ENCODE measurements at places on chromosomes 12 and 14. TPM values are rescaled to one million over a fixed set of nuclear protein-coding genes. Genes with fewer than 3 reads are reported as not detected.

DNA sequence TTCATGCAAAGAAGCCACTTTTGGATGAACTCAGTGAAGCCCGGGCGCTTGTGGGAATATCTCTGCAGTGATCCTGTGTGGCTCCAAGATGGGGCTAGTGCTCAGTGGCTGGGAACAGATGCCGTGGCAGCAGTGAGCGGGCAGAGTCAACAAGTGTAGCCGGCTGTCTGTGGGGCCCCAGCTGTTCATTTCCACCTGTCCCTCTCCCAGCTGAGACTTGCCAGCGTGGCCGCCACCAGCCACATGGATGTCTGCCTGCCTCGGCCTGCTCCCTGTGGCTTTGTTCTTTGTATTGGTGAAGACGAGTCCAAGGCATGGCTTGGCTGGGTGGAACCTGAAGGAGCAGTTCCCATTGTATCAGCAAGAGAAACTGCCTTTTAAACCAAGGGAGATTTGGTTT, 77.3 kb downstream of the NOS1 start:
- no peaks in the 10 kb centered on the region for H3K27me3 ChIP-seq
- DNase-seq = no peak
- no peak overlapping the region for H3K27ac ChIP-seq
- H3K36me3 ChIP-seq = no peaks in the 10 kb centered on the region

- H3K4me1 ChIP-seq = no peaks in the 10 kb centered on the region
- H3K27me3 ChIP-seq = peaks cover 27% of the 10 kb centered on the region
- no peak overlapping the region for H3K27ac ChIP-seq
- no peak for DNase-seq
Measured at GRCh38 chr12:53791735-53792326, 40.1 kb upstream of the CISTR start.

GRCh38 chr12:49972129-49972528, 618 bp upstream of the AQP6 start:
- H3K27me3 ChIP-seq = peaks cover 3% of the 10 kb centered on the region
- peaks cover 7% of the 10 kb centered on the region for H3K4me1 ChIP-seq
- H3K4me3 ChIP-seq = no peak overlapping the region
- no peak overlapping the region for H3K27ac ChIP-seq
- DNase-seq = no peak

GRCh38 chr14:21026988-21027315, 2.1 kb upstream of the NDRG2 start:
- peak; percentile 73 for DNase-seq
- peak overlapping the region; percentile 68 for H3K27ac ChIP-seq
- H3K4me3 ChIP-seq = no peak overlapping the region

- H3K27me3 ChIP-seq = no peaks in the 10 kb centered on the region
- no peak for DNase-seq
- no peak overlapping the region for H3K27ac ChIP-seq
- no peaks in the 10 kb centered on the region for H3K36me3 ChIP-seq
- H3K4me3 ChIP-seq = no peak overlapping the region
- H3K4me1 ChIP-seq = no peaks in the 10 kb centered on the region
Measured at GRCh38 chr12:89571491-89572195, 45.8 kb upstream of the POC1B start.

DNA sequence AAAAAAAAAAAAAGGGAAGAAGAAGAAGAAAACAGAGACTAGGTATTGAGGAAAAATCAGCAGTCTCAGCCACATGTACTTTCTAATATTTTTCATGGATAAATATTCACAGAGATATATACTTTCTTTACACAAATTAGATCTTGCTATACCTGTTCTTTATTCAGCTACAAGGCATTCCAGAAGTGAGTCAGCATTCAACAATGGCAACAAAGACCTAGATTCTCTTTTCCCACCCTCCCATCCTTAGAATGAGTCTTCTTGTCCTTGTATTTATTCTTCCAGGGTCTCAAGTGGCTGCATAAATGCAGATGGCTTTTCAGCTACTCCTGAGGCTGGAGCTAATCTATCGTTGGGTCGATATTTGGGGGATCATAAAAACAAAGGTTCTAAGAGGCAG, 93.0 kb downstream of the NT5DC3 start:
- H3K36me3 ChIP-seq = no peaks in the 10 kb centered on the region
- no peaks in the 10 kb centered on the region for H3K27me3 ChIP-seq
- H3K27ac ChIP-seq = no peak overlapping the region
- H3K4me1 ChIP-seq = no peaks in the 10 kb centered on the region
- DNase-seq = no peak

CCDC196 gene
- total RNA-seq = not detected

MMP17 gene
- 3.9 TPM for total RNA-seq

GRCh38 chr12:47651368-47652254, 54.2 kb downstream of the RPAP3 start:
- DNase-seq = peak; percentile 70
- H3K27ac ChIP-seq = no peak overlapping the region
- no peaks in the 10 kb centered on the region for H3K27me3 ChIP-seq

DNA sequence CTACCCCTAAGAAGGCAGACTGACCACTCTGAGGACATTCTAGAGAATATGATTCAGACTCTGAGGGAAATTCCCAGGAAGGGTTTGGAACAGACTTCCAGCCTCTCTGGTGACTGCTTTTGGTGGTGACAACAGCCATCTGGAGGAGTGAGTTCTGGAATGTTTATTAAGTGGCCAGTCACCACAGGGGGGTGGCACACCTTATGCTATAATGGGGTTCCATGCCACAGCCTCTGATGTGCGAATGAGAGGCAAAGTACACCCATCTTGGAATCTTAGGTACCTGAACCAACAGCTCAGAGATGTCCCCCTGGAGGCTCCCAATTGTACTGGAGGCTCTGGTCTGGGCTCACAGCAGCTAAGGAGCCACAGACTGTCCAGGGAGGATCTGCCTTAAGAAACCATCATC, 9.5 kb upstream of the TINF2 start:
- H3K4me1 ChIP-seq = no peaks in the 10 kb centered on the region
- no peak overlapping the region for H3K27ac ChIP-seq
- no peaks in the 10 kb centered on the region for H3K27me3 ChIP-seq
- no peak for DNase-seq

DNA sequence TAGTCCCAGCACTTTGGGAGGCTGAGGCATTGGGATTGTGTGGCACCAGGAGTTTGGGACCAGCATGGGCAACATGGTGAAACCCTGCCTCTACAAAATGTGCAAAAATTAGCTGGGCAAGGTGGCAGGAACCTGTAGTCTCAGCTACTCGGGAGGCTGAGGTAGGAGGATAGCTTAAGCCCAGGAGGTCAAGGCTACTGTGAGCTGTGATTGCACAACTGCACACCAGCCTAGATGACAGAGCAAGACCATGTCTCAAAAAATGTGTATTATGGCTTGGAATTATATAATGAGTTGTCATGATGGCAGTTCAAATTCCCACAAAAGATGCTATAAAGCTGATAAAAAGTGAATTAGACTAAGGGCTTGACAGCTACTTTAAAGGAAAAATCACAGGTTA, 20.6 kb upstream of the TMPRSS12 start:
- H3K36me3 ChIP-seq = no peaks in the 10 kb centered on the region
- H3K27me3 ChIP-seq = no peaks in the 10 kb centered on the region
- no peak for DNase-seq
- H3K4me3 ChIP-seq = no peak overlapping the region
- peaks cover 4% of the 10 kb centered on the region for H3K4me1 ChIP-seq

DNA sequence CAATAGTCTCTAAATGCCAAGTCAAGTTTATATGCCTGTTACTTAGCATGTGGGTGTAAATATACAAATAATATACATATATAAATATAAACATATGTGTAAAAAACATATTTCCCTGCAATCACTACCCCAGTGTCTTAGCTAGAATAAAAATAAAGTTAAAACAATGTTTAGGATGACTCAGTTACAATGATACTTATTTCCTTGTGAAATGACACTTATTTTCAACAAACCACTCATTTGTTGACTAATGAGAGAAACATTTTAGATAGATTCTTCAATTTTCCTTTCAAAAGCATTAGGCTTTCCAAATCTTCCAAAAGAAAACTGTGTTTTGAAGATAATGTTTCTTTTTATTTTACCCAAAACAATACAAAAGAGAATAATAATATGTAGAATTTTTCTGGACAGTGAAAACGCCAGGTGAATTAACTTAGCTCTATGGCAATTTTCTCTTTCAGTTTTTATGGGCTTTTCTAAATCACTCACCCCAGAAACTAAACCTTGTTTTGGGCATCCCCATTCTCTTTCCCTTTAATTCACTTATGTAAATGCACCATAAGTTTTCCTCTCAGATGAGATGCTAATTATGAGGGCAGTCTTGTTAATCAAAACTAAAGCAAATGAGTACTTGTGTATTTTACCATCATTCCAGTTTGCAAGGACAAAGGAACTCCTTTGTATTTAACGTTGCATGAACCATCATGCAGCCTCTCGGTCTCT, 465.9 kb downstream of the BCAT1 start:
- no peak for DNase-seq
- no peaks in the 10 kb centered on the region for H3K4me1 ChIP-seq
- H3K36me3 ChIP-seq = no peaks in the 10 kb centered on the region
- H3K4me3 ChIP-seq = no peak overlapping the region

DNA sequence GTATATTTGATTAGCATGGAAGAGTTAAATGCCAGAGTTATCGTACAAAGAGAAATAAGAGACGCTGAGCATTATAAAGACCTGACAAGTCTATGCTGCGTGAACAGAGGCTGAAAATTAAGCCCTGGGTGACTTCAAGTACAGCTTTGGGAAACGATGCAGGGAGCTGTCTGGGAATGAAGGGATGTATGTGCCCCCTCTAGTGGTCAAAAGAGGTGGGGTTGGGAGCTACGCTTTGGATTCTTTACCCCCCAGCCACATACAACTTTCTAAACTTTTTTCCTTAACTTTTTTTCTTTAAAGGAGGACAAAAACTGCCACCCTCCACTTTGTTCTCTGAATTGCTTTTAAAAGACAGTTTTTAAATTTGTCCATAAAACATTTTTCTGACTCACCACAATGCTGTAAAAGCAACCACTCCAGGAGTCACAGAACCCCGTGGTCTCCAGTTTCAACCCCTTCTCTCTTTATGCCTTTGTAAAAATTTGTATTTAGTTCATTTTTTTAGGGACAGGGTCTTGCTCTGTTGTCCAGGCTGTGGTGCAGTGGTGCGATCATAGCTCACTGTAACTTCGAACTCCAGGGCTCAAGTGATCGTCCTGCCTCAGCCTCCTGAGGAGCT, 59.4 kb downstream of the ZNF664 start:
- no peak overlapping the region for H3K27ac ChIP-seq
- no peak overlapping the region for H3K4me3 ChIP-seq
- peak; percentile 60 for DNase-seq
- no peaks in the 10 kb centered on the region for H3K36me3 ChIP-seq
- no peaks in the 10 kb centered on the region for H3K4me1 ChIP-seq

GRCh38 chr12:96473394-96474093, 15.8 kb upstream of the CFAP54 start:
- DNase-seq = no peak
- H3K27ac ChIP-seq = no peak overlapping the region
- H3K4me1 ChIP-seq = no peaks in the 10 kb centered on the region

GRCh38 chr12:119444462-119445044, 110.0 kb downstream of the CCDC60 start:
- no peaks in the 10 kb centered on the region for H3K4me1 ChIP-seq
- H3K27ac ChIP-seq = no peak overlapping the region
- no peaks in the 10 kb centered on the region for H3K36me3 ChIP-seq
- peak; percentile 43 for DNase-seq

- H3K27ac ChIP-seq = no peak overlapping the region
- peaks cover 16% of the 10 kb centered on the region for H3K4me1 ChIP-seq
- H3K27me3 ChIP-seq = no peaks in the 10 kb centered on the region
- no peaks in the 10 kb centered on the region for H3K36me3 ChIP-seq
- DNase-seq = no peak
Measured at GRCh38 chr12:65276916-65277530, 1.5 kb upstream of the MSRB3 start.

DNA sequence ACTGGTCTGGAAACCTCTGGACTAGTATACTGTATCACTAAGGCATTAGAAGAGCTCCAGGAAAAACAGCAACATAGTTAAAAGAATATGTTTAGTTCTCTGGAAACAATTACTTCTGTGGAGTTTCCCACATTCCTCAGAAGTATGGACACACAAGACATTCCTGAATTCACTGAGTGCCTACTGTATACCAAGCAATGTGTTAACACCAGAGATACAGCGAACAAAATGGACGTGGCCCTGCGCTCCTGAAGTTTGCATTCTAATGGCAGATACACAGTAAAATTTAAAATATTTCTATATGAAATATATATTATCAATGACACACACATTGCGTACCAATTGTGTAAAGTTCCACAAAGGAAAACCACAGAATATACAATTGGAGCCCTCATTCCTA, 1.1 kb downstream of the ANGEL1 start:
- peaks cover 6% of the 10 kb centered on the region for H3K4me1 ChIP-seq
- no peak for DNase-seq
- H3K27ac ChIP-seq = peak overlapping the region; percentile 88
- H3K4me3 ChIP-seq = no peak overlapping the region

DNA sequence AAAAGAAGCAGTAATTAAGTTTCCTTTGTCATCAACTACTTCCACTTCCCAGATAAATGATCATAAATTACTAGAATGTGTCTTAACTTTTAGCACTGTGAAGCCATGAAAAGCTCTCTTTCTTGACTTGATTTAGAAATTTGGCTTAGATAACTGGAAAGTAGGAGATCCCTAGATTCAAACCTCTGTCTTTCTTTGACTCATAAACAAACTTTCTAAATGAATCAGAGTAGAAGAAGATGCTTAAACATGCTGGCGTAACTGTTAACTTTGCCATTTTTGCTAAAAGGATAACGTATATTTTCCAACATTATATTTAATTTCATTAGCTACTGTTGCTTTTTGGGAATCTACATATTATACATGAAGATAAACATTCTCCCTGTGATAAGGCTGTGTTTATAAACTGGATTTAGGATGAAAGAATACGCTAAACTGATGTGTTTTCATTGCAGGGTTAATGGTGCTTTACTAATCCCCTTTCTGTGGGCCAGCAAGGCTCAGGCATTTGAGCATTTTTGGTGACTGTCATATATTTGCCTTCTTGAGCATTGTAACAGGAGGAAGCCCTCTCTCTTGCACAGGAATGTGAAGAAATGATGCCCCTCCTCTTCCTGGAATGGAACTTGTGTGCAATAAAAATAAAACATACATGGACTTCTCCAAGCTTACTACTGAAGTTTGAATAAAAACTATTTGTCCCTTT, 301.4 kb downstream of the BMP4 start:
- H3K4me1 ChIP-seq = no peaks in the 10 kb centered on the region
- no peaks in the 10 kb centered on the region for H3K27me3 ChIP-seq
- no peak for DNase-seq

DNA sequence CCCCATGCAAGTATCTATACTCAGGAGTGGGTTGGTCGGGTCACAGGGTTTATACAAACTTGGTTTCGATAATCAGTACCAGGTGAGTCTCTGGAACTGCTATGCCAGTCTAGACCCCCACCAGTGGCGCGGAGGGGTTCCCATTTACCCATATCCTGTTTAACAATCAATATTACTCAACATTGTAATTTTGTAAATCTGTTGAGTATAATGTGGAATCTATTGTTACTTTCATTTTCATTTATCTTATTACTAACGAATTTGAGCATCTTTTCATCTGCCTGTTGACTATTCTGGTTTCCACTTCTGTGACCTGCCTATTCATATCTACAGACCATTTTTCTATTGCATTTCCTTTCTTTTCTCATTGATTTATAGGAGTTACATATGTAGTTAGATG, 275.2 kb upstream of the CRY1 start:
- H3K27ac ChIP-seq = no peak overlapping the region
- no peaks in the 10 kb centered on the region for H3K4me1 ChIP-seq
- no peaks in the 10 kb centered on the region for H3K27me3 ChIP-seq
- no peak for DNase-seq

RAB15 gene
- 3.0 TPM for total RNA-seq

Data from adrenal gland (tissue), 19 donors.